Chondrocyte (in vitro differentiated cells): ENCODE measurements at places on chromosomes 7 and 10.

- H3K36me3 ChIP-seq, result peaks cover 4% of the 10 kb centered on the region
- no peak overlapping the region for H3K4me3 ChIP-seq
- H3K27ac ChIP-seq, result no peak overlapping the region
- H3K4me1 ChIP-seq, result no peaks in the 10 kb centered on the region
- H3K27me3 ChIP-seq, result no peaks in the 10 kb centered on the region
These were observed 230.1 kb upstream of the PRPS1L1 start for GRCh38 chr7:18257711-18258110.

DNA sequence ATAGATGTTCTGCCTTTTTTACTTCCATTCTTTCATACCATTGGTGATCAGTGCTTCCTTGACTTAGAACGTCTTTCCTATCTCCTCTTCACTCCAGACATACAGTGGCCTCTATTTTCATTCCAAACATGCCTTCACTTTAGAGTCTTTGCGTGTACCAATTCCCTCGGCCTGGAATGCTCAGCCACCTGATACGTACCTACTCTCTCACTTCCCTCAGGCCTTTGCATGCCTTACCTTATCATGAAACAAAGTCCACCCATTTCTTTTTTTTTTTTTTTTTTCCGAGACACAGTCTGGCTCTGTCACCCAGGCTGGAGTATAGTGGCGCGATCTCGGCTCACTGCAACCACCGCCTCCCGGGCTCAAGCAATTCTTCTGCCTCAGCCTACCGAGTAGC is 2.2 kb upstream of the CCNJ start:
- H3K4me3 ChIP-seq, result no peak overlapping the region
- H3K4me1 ChIP-seq, result peaks cover 22% of the 10 kb centered on the region
- H3K27ac ChIP-seq, result no peak overlapping the region
- DNase-seq, result no peak
- peaks cover 13% of the 10 kb centered on the region for H3K27me3 ChIP-seq

GRCh38 chr10:22810643-22811465 is 96.5 kb upstream of the PIP4K2A start:
- peaks cover 33% of the 10 kb centered on the region for H3K4me1 ChIP-seq
- H3K27ac ChIP-seq, result peak overlapping the region; percentile 50
- H3K4me3 ChIP-seq, result no peak overlapping the region
- H3K36me3 ChIP-seq, result no peaks in the 10 kb centered on the region
- H3K27me3 ChIP-seq, result no peaks in the 10 kb centered on the region

GRCh38 chr7:16816824-16817223 is 12.0 kb upstream of the AGR2 start:
- H3K27ac ChIP-seq, result no peak overlapping the region
- H3K4me1 ChIP-seq, result peaks cover 43% of the 10 kb centered on the region
- H3K4me3 ChIP-seq, result no peak overlapping the region
- peaks cover 1% of the 10 kb centered on the region for H3K36me3 ChIP-seq
- DNase-seq, result no peak

DNA sequence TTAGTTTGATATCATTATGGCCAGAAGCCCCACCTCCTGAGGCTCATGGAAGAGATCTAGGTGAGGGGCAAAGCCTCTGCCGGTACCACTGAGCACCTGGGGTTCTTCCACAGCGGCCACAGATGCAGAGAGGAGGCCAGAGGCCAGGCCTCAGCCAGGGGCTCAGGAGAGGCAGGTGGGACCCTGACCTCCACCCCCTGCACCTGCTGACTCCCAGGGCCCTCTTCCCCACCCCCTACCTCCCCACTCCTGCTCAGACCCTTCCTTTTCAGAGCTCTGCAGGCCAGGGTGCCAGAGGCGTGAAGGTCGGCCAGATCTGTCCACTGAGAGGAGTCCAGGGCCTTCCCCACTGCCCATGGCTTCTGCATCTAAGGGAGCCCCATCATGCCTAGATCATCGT is 178.7 kb upstream of the PPP2R2D start:
- no peak overlapping the region for H3K27ac ChIP-seq
- H3K27me3 ChIP-seq, result no peaks in the 10 kb centered on the region
- DNase-seq, result no peak
